ENCODE measurements at places on chromosomes 12 and 14. TPM values are rescaled to one million over a fixed set of nuclear protein-coding genes. Genes with fewer than 3 reads are reported as not detected.

Gene EML5
- 0.53 TPM for total RNA-seq

Gene NGB
- total RNA-seq: not detected

Gene IFNG-AS1
- total RNA-seq: not detected

Gene OTOGL
- total RNA-seq: not detected

Gene LMBR1L
- total RNA-seq: 19.3 TPM

Gene GDF3
- total RNA-seq: not detected

Gene PLEKHG3
- 31.7 TPM for total RNA-seq
